ENCODE measurements at places on chromosomes 7 and 10. TPM values are rescaled to one million over a fixed set of nuclear protein-coding genes. Genes with fewer than 3 reads are reported as not detected.

PRLHR gene
- not detected for total RNA-seq

AOAH gene
- total RNA-seq: 5.3 TPM

DDIT4 gene
- total RNA-seq: 424 TPM

EGR2 gene
- total RNA-seq: 52.1 TPM

CALML3 gene
- not detected for total RNA-seq

APBB1IP gene
- total RNA-seq: 68.0 TPM

VIPR2 gene
- total RNA-seq: not detected

ARMC3 gene
- not detected for total RNA-seq

SAP25 gene
- total RNA-seq: 6.0 TPM

OR6B1 gene
- not detected for total RNA-seq

MGAM2 gene
- total RNA-seq: not detected

ATP6V1F gene
- 127 TPM for total RNA-seq

PKD2L1 gene
- not detected for total RNA-seq

MYO1G gene
- total RNA-seq: 306 TPM

ABLIM1 gene
- 114 TPM for total RNA-seq

PRSS2 gene
- not detected for total RNA-seq

All from activated naive CD8-positive, alpha-beta T cell treated with anti-CD3 and anti-CD28 coated beads for 36 hours (primary cell).